ENCODE measurements at places on chromosomes 7 and 10.
A peak's percentile ranks its signal among the peaks of the same experiment; 100 is the strongest.

DNA sequence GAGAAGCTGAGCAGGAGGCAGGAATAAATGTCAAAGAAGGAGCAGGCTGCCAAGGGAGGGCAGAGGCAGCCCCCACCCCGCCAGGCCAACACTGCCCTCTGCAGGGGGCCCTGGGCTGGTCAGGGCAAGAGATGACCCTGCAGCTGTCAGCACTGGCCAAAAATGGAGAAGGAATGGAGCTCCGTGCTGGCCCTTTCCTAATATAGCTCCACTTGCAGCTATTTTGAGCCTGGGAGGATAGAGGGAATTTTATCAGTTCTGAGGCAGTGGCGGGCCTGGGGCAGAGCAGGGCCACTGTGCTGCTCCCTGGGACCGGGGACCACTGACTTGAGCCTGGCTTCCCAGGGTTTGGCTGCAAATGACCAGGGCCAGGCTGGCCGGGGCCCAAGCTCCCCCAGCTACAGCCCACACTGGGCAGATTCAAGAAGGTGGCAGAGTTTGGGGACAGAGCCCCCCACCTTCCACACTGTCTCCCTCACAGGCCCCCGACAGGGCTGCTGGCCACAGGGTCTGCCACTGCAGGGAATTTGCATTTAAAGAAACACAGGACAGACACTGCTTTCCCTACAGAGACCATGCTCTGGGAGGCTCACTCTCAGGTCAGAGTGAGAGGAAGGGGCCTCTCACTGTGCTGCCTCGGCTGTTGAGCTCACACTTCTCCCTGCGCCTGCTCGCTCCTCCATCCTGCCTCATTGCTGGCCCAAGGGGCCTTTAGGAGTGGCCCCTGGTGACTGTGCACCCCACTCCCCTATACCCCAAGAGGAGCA lies 16.2 kb downstream of the LDB3 start:
- DNase-seq, result no peak

- DNase-seq, result no peak
Measured at GRCh38 chr10:88118729-88119128, 255.3 kb downstream of the PTEN start.

DNA sequence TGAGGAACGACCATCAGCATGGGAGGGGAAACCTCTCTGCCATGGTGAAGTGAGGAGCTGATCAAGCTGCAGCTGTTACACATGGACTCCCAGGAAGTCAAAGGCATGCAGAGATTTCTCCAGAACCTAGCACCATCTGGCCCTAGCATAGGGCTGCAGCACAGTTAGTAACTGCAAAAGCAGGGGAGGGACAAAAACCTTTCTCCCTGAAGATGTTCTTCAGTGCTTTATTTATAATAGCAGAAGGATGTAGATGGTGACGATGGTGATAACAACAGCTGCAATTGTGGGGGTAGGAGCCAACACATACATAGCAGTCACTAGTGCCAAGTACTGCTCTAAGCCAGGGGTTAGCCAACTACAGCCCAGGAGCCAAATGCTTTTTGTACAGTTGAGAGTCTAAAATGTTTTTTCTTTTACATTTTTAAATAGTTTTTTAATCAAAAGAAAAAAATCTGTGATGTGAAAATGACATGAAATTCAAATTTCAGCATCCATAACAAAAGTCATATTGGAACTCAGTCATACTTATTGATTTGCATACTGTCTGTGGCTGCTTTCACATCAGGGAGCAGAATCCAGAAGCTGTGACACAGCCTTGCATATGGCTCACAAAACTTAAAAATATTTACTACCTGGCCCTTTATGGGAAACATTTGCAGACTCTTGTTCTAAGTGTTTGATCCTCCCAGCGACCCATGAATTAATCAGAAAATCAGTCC lies 299.5 kb downstream of the ELMO1 start:
- no peak for DNase-seq

GRCh38 chr10:20084451-20084850 lies 268.2 kb downstream of the PLXDC2 start:
- no peak for DNase-seq

DNA sequence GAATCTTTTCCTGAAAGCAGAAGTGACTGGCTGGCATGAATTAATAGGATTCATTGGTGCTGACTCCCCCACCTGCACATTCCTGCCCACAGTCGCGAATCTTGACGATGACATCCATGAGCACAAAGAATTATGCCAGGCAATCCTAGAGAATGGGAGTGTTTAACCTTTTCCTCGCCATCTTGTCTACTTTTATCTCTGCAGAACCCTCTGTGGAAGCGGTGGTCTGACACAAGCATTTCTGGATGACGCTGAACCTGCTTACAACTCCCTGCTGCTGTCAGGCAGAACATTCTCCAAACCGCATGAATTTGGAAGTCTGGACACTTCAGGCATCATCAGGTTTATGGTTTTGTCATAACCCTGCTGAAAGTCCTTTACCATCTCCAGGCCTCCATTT lies 36.5 kb downstream of the KLF6 start:
- DNase-seq, result no peak

DNA sequence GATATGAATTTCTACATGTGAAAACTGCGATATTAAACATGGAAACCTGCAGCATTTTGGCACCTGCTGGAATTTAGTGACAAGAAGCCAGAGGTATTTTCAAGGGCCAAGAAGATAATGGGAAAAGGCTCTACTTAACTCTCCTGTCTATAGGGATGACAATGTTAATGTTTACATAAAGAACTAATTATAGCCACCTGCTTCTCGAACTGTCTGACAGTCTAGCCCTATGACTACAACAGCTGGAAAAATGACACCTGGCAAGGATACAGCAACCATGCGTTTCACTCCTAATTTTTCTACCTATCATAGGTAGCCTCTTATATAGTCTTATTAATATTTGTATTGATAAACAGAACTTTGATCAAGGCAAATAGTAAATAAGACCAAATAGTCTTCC lies 49.6 kb downstream of the MAGI2 start:
- DNase-seq, result no peak

GRCh38 chr10:30415593-30415992 lies 18.4 kb upstream of the MAP3K8 start:
- no peak for DNase-seq

GRCh38 chr7:822692-823276 lies 9.5 kb upstream of the SUN1 start:
- DNase-seq, result no peak

DNA sequence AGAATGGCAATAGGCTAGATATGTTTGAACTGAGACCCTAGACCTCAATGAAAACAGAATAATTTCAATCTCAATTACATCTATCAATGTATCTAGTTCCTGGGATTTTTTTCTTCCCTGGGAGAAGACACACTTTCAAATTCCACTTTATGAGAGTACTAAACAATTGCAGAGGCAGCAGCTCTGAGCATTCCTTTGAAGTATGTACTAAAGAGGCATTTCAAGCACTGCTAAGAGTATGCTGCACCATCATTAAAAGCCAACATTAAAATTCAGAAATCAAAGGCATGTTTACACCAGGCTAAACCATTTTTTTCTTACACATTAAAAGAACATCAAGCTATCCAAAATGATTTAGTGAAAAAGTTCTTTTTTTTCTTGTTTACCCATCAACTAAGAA lies 297.9 kb upstream of the CACNA2D1 start:
- DNase-seq, result no peak

GRCh38 chr10:124125305-124126116 lies 32.1 kb upstream of the CHST15 start:
- DNase-seq, result peak; percentile 23

DNA sequence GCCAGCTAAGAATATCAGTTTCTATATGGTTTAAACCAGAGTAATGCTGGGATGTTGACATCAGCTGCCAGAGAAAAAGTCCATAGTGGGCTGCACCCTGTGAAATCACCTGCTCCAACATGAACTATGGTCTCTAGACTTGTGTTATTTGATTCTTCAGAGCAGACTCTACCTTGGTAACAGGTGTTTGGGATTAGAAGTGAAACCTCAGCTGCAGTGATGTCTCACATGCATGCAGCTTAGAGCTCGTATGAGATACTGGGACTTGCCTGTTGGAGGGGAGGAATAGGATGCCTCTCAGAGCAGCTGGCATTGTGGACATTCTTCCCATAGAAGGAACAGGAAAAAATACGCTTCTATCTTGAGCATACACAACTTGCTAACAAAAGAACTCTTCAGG lies 287.1 kb upstream of the CSTF2T start:
- DNase-seq, result peak; percentile 76

- no peak for DNase-seq
Measured at GRCh38 chr10:10589540-10590303, 427.9 kb upstream of the CELF2 start.

- no peak for DNase-seq
Measured at GRCh38 chr10:125551247-125551646, 131.7 kb downstream of the TEX36 start.

- DNase-seq, result no peak
Measured at GRCh38 chr7:16721541-16721940, 32.0 kb upstream of the TSPAN13 start.

GRCh38 chr7:130879191-130879590 lies 145.2 kb upstream of the KLF14 start:
- DNase-seq, result no peak

Data from MM.1S (cell line).